ENCODE measurements at places on chromosomes 7 and 10.

DNA sequence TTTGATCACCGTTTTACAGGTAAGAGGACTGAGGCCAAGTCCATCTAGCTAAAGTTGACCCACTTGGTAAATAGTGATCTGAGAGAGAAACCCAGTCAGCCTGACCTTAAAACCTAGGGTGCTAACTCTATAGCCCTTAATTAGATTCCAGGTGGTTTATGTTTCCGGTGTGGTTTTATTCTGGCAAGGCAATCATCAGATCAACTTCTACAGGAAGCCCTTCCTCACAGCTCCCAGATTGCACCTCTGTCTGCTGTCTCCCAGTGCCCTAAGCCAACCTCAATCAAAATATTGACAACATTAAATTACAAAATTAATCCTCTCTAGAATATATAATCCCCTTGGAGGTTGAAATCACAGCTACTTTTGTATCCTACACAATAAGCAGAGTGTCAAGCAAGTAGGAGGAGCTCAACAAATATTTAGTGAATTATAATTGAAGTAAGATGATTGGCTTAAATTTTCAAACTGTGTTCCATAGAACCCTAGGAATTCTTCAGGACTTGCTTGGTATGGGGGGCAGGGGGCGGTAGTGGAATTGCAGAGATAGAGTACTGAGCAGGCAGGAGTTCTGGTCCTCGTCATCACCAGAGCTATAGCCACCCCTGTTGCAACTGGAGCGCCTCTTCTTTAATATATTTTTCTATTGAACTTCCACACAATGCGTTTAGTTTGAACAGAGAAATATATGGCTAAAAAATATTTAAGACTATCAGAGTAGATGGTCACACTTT is 692.8 kb upstream of the LRRN3 start:
- no peak for DNase-seq

DNA sequence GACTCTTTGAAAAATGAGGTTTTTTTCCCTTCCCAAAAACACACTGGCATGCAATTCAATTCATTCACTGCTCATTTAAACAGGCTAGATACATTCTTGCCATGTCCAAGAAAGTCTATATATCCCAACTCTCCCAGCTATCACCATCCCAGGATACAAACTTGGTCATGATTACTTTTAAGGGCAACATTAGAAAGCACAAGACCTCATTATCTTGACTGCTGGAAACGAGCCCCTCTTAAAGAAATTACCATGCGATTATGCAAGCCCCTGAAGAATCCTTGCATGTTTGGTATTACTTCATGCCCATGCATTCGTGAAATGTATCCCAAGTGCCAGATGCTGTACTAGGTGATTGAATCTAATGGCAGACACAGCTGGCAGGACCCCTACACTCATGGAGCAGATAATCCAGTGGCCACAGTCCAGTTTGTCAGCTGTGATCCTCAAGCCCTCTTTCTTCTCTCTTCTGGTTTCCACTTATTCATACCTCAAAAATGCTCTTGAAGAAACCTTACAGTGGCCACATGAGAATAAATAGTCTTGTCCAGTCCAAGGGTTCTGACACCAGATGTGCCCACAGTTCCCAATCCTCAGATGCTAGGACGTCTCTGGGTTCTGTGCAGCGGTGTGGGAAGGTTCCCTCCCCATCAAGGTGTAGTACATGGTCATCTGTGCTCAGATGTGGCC is 103.7 kb upstream of the HABP2 start:
- no peak for DNase-seq

DNA sequence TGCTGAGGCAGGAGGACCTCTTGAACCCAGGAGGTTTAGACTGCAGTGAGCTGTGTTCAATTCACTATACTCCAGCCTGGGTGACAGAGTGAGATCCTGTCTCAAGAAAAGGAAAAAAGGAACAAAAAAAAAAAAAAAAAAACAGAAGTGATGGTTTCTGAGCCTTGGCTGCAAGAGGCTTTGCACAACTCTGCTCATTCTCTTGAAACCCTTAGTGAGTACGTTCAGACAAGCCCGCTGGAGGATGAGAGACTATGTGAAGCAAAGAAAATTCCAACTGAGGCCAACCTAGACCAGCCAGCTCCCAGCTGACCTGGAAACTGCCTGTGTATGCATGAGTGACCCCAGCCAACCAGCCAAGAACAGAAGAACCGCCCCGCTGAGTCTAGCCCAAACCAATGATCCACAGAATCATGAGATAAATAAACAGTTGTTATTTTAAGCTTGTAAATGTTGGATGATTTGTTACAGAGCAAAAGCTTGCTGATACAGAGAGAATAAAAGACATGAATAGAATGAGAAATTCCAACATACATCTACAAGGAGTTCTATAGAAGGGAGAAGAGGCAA is 50.6 kb upstream of the FZD9 start:
- no peak for DNase-seq

DNA sequence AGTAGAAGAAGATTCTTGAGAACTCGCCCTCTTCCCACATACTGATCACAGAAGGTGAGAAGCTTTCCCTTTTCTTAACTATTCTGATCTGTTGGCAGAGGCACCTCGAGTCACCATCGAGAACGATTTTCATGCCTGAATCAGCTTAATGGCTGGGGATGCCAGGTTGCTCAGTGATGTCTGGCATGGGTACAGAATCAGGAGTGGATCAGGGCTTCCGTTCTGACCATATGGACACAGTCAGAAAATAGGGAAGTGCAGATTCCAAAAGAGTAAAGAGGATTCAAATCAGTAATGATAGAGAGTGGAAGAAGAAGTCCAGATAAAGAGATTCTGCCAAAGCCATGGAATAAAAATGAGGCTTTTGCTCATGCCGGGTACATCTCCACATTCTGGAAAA is 52.0 kb upstream of the GRB10 start:
- DNase-seq, result no peak

- no peak for DNase-seq
Observed at GRCh38 chr10:129621693-129622092, 154.7 kb downstream of the MGMT start.

DNA sequence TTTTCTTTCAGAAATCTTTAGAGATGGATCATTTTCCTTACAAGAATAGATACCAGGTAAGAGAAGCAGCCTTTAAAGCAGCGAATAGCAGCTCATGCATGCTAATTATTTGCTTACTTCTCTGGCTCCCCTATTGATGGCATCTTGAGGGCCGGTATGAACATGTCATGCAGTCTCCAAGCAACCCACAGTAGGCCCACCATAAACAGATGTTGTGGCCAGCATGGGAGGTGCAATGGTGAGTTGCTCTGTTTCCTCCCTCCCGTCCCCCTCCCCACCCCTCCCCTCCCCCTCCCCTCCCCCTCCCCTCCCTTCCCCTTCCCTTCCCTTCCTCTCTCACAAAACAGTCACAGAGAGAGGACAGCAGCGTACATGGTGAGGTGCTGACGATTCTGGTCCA is 9.7 kb upstream of the ZNF273 start:
- no peak for DNase-seq

DNA sequence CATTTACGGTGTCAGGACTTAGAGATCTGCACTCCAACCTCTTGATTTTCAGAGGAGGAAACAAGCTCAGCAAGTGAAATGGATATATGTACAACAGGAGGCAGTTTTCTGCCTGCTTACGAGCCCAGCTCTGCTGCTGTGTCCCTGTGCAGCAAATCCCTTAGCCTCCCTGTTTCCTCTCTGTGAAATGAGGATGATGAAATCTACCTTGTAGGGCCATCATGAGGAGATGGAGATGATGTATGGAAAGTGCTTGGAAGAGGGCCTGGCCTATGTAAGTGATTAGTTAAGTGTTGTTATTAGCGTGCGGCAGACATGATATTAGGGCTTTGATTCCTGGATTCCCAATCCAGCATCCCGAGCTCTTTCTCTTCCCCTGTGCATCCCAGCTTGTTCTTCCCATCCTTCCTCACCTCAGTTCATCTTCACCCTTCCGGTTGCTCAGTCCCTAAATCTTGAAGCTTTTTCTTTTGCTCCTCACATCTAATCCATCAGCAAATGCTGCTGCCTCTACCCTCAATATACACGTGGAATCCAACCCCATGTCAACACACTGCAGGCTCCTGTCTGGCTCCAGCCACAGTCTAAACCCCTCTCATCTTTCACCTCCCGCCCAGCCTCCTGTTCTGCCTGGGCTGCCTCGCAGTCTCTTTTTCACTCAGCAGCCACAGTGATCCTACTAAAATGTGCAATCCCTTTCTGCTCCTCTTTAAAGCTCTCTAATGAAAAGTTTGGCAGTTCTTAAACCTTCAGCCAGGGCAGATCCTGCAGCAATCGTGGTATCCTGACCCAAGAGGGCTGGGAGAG is 113.8 kb downstream of the MARCHF5 start:
- no peak for DNase-seq

GRCh38 chr10:127174866-127175265 is 21.5 kb downstream of the INSYN2A start:
- DNase-seq, result no peak

- peak; percentile 58 for DNase-seq
Observed at GRCh38 chr10:101297901-101298486, 56.0 kb upstream of the BTRC start.

DNA sequence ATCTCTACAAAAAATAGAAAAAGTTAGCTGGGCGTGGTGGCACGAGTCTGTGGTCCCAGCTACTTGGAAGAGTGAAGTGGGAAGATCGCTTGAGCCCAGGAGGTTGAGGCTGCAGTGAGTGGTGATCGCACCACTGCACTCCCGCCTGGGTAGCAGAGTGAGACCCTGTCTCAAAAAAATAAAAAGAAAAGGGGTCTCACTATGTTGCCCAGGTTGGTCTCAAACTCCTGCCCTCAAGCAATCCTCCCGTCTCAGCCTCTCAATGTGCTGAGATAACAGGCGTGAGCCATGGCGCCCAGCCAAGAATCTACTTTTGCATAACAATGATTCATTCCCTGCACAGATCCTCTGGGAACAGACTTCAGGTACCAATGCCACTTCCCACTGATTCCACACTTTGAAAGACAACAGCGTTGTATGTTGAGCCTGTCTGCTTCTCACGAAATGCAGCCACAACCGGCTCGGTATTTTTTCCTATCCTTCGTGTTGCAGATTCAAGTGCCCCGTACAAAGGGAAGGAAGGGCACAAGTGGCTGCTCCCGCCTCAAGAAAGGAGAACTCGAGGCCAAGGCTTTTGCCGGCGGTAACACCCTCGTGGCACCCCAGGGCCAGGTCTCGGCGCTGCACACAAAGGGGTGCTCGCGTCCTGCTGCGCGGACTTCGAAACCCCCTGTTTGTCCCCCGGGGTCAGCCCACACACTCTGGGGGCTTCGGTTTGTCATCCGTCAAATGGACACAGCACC is 745 bp downstream of the DAGLB start:
- no peak for DNase-seq

DNA sequence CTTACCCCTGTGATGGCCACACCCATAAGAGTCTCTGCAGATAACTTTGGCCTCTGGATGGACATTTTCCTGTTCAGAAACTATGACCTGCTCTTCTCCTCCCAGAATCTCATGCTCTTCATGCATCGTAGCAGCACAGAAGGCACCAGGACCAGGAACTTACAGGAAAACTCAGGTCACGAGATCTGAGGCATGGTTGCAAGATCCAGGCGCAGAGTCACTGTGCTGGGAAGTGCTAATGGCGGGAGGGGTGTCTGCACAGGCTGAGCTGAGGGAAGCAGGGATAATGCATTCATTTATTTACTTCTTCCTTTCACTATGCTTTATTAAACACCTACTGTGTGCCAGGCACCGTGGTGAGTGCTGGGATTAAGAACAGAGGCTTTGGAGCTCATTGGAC is 48.2 kb upstream of the LOXL4 start:
- no peak for DNase-seq

All from activated gamma-delta T cell treated with anti-CD3 and anti-CD28 coated beads, Interleukin-2, amount 50 U/mL, for 16 hours (primary cell).